Breast epithelium (tissue), 4 donors: ENCODE measurements at places on chromosomes 3 and 15. TPM values are rescaled to one million over a fixed set of nuclear protein-coding genes. Genes with fewer than 3 reads are reported as not detected.

Gene TRIM42
- total RNA-seq = not detected

Gene TNNC1
- total RNA-seq = 4.2 TPM

Gene KBTBD12
- total RNA-seq = not detected

Gene CPN2
- not detected for total RNA-seq

DNA sequence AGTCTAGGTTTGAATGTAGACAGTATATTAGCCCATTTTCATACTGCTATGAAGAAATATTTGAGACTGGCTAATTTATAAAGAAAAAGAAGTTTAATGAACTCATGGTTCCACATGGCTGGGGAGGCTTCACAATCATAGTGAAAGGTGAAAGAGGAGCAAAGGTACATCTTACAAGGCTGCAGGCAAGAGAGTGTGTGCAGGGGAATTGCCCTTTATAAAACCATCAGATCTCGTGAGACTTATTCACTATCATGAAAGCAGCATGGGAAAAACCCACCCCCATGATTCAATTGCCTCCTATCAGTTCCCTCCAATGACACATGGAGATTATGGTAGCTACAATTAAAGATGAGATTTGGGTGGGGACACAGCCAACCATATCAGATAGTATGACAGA lies 440.1 kb upstream of the ARHGEF26 start:
- no peak overlapping the region for H3K4me3 ChIP-seq
- DNase-seq = no peak
- H3K27me3 ChIP-seq = no peaks in the 10 kb centered on the region
- H3K4me1 ChIP-seq = no peaks in the 10 kb centered on the region

DNA sequence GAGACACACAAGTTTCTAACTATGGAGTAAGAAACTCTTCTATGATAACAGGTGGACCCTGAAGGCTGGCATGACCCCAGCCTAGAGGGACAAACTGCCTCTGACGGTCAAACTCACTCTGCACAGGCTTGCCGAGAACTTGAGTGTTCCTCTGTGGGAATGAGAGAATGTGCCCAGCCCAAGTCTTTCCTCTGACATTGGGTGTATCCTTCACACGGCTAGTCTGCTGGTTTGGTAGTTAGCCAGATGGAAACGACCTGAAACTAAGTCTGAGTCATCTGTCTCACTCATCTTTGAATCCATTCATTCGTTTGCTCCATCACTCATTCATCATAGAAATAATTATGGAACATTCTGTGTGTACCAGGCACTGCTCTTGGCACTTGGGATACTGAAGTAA lies 198.4 kb downstream of the ATP10A start:
- H3K4me1 ChIP-seq = peaks cover 1% of the 10 kb centered on the region
- H3K27ac ChIP-seq = no peak overlapping the region
- H3K27me3 ChIP-seq = no peaks in the 10 kb centered on the region
- no peak overlapping the region for H3K4me3 ChIP-seq

Gene ESYT3
- total RNA-seq = 0.32 TPM

GRCh38 chr15:62090988-62091387 lies 24.2 kb downstream of the C2CD4A start:
- H3K27me3 ChIP-seq = no peaks in the 10 kb centered on the region
- no peak for DNase-seq
- no peak overlapping the region for H3K27ac ChIP-seq
- no peaks in the 10 kb centered on the region for H3K36me3 ChIP-seq
- no peaks in the 10 kb centered on the region for H3K4me1 ChIP-seq

Gene ZBED2
- total RNA-seq = not detected

GRCh38 chr15:55942332-55942731 lies 51.1 kb downstream of the NEDD4 start:
- no peak overlapping the region for H3K27ac ChIP-seq
- H3K27me3 ChIP-seq = no peaks in the 10 kb centered on the region
- no peak for DNase-seq
- no peak overlapping the region for H3K4me3 ChIP-seq
- H3K4me1 ChIP-seq = no peaks in the 10 kb centered on the region
- no peaks in the 10 kb centered on the region for H3K36me3 ChIP-seq

- no peaks in the 10 kb centered on the region for H3K27me3 ChIP-seq
- peaks cover 5% of the 10 kb centered on the region for H3K4me1 ChIP-seq
- peak overlapping the region; percentile 72 for H3K27ac ChIP-seq
- no peak overlapping the region for H3K4me3 ChIP-seq
- no peak for DNase-seq
Observed at GRCh38 chr15:80991421-80991820, 1.8 kb upstream of the MESD start.

GRCh38 chr3:155424323-155424710 lies 130.8 kb upstream of the STRIT1 start:
- DNase-seq = no peak
- no peak overlapping the region for H3K4me3 ChIP-seq
- H3K27ac ChIP-seq = no peak overlapping the region
- no peaks in the 10 kb centered on the region for H3K4me1 ChIP-seq
- H3K36me3 ChIP-seq = no peaks in the 10 kb centered on the region
- H3K27me3 ChIP-seq = no peaks in the 10 kb centered on the region
